ENCODE measurements at places on chromosomes 3 and 15.

- no peak for DNase-seq
Measured at GRCh38 chr3:49668861-49669260, 5.3 kb upstream of the APEH start.

DNA sequence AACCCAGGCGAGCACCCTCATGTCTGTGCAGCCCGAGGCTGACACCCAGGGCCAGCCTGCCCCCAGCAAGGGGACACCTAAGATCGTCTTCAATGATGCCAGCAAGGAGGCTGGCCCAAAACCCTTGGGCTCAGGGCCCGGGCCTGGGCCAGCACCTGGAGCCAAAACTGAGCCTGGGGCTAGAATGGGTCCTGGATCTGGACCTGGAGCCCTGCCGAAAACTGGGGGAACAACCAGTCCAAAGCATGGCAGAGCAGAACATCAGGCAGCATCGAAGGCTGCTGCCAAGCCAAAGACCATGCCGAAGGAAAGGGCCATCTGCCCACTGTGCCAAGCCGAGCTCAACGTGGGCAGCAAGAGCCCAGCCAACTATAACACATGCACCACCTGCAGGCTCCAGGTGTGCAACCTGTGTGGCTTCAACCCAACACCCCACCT is 31.4 kb upstream of the APEH start:
- DNase-seq: no peak

- peak; percentile 41 for DNase-seq
Measured at GRCh38 chr3:46629551-46630517, 17.5 kb downstream of the FAM240A start.

DNA sequence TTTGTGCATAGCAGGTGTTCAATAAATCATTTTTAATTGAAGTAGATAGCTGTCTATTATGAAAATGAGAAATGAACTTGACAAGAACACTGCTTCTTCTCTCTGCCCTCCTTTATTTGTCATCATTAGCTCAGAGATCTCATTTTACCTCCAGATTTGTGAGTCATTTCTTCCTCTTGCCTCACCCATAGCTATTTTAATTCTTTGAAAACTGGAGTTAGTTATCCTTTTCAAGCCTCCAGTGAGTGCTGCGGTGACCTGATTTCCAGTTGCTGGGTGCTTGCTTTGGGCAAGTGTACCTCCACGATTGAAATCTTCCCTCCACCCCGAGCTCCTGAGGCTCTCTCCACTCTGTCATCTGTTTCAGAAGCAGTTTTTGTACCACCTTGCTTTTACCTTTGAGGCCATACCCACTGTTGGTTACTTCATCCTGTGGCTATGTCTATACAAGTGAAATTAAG is 114.6 kb downstream of the NFKBIZ start:
- no peak for DNase-seq

DNA sequence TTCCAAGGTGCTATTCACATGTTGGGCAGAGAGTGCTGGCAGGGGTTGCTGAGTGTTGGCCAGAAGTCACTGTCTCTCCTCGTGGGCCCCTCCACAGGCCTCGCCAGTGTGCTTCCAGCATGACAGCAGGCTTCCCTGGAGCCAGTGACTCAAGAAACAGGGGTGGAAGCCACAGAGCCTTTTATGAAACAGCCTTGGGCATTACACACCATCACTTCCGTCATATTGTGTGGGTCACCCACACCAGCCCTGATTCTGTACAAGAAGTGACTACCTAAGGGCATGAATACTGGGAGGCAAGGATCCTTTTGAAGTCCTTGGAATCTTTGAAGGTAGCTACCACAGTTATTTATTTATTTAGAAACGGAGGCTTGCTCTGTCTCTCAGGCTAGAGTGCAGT is 177.6 kb upstream of the UBE3A start:
- no peak for DNase-seq

- no peak for DNase-seq
Measured at GRCh38 chr15:91652610-91653207, 200.8 kb upstream of the SLCO3A1 start.

DNA sequence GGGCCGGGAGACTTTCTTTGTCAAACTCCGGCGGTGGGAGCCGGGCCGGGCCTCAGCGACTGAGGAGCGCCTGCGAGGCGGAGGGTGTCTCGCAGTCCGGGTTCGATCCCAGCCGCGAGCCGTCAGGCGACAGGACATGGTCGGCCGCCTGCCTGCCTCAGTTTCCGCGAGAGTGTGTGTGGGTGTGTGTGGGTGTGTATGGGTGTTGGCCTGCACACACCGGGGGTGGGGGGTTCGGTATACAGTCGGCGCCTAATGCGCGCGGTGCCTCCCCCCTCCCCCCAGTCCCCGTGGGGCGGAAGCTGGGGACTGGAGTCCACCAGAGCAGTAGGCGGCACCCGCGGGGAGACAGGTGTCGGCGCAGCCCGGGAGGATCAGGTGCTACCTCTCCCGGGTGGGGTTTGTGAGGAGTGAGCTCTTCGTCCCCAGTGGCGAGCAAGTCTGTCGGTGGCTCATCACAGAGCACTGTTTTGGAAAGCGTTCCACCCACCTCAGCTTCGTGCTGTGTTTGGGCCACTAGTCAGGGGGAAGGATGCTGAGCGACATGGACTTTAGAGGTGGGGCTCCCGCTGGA is 246.3 kb downstream of the GOLGA6L6 start:
- no peak for DNase-seq

GRCh38 chr15:100502651-100503050 is 26.1 kb downstream of the CERS3 start:
- DNase-seq: no peak

GRCh38 chr15:51375966-51376640 is 34.6 kb downstream of the GLDN start:
- DNase-seq: no peak

DNA sequence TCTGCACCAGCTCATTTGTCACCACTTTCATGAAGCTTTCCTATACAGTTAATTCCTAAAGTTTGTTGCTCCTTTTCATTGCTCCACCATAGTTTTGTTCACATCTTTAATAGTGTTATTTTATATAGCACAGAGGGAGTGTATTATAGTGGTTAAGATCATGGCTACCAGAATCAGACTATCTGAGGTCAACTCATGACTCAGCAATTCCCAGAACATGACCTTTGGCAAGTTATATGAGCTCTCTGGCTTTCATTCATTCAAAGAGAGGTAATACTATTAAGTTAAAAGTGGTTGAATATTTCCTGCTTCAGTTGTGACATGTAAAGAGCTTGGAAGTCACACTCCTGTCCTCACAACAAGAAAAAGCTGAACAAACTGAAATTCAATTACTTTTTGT is 1073.5 kb downstream of the NAALADL2 start:
- DNase-seq: no peak

- no peak for DNase-seq
Measured at GRCh38 chr3:52895418-52895817, 1.9 kb downstream of the STIMATE start.

All from cortex of kidney (tissue), 1 donor.